Right atrium auricular region (tissue), 2 donors: ENCODE measurements at places on chromosomes 12 and 14.

GRCh38 chr14:75837151-75837787, 144.5 kb downstream of the TGFB3 start:
- peaks cover 13% of the 10 kb centered on the region for H3K4me1 ChIP-seq
- no peak overlapping the region for H3K27ac ChIP-seq
- no peaks in the 10 kb centered on the region for H3K36me3 ChIP-seq

DNA sequence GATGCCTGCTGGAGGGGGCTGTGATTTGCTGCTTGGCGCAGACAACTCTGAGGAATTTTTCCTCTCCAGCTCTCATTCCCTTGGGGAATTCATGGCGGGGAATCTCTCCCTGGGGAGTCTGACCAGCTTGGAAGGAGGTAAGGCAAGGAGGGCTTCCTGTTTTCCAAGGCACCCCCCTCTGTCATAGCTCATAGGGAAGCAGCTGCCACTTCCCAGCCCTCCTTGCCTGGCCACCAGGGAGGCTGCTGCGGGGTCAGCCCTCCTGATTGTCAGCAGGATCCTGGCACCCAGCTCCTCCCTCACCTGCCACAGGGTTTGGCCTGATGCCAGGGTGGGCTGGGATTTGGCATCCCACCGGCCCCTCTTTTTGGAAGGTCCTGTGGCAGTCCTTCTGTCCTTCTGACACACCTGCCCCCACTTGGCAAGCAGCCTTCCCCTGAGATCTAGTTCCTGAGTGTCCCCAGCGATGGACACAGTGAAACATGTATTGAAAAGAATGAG, 74.9 kb downstream of the TSPAN9 start:
- H3K4me1 ChIP-seq = peaks cover 74% of the 10 kb centered on the region
- H3K36me3 ChIP-seq = no peaks in the 10 kb centered on the region
- H3K27me3 ChIP-seq = no peaks in the 10 kb centered on the region

DNA sequence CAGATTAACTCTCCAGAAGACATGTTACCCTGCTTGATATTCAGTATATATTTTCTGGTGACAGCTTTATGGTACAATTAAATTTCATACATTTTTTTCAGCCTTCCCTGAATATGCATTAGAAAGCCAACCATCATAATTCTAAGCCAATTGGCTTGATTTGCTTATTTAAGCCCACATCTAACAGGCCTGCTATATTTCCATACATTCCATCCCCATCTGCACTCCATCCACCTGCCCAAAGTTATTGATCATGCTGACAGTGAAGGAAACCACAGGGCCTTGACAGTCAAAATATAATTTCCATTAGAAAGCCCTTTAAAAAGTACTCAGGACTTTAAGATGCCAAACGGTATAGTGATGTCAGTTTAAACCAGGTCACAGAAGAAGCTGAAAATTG, 164.3 kb downstream of the GXYLT1 start:
- no peaks in the 10 kb centered on the region for H3K36me3 ChIP-seq
- H3K27me3 ChIP-seq = no peaks in the 10 kb centered on the region
- H3K4me1 ChIP-seq = no peaks in the 10 kb centered on the region
- no peak overlapping the region for H3K4me3 ChIP-seq
- no peak for DNase-seq

GRCh38 chr12:91098941-91099340, 12.4 kb downstream of the LUM start:
- no peaks in the 10 kb centered on the region for H3K27me3 ChIP-seq
- H3K36me3 ChIP-seq = no peaks in the 10 kb centered on the region
- H3K4me3 ChIP-seq = no peak overlapping the region
- peak overlapping the region; percentile 54 for H3K27ac ChIP-seq

DNA sequence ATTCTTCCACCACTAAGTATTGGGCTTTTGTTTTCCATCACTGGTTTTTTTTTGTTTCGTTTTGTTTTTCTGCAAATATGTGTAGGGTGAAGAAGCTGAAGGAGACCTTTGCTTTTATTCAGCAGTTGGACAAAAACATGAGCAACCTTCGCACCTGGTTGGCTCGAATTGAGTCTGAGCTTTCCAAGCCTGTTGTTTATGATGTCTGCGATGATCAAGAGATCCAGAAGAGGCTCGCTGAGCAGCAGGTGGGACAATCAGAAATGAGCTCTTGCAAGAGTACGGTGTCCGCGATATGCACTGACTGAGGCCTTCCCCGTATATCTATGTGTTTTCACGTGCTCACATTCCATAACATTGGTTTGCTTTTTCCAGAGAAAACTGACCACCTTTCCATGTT, 91.5 kb downstream of the ESR2 start:
- H3K4me3 ChIP-seq = no peak overlapping the region
- H3K27ac ChIP-seq = no peak overlapping the region

DNA sequence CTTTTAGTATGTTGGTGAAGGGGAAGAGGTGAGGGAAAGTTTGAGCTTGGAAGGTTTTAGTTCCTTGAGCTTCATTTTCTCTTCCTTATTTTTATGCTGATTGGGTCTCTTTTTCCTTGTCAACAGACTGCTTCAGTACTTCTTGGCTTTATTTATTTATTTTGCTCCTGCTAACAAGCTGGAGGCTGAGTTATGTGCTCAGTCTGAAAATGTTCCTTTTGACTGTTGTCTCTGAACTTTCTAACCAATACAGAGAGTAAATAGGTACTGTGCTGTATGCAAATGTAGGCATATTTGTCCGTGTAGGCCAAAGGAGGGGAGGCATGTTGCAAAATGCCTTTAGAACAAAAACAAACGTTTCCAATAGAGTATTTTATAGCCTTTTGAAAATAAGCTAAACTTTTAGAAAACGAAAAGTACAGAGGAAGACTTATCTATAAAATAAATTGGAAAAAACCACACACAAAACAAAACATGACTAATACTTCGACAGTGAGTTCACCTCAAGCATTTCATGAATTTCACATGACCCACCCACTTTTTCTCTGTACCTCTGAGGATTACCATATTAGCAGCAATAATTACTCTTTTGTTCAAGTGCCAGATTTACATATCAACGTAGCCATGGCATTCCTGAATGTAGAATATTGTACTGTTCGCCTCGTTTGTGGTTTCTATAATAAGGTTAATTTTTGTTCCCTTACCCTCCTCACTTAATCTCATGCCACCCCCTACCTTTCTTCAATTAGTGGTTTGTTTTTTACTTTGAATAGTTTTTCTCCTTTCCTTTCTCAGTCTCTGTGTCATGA, 4.7 kb upstream of the CREBL2 start:
- no peaks in the 10 kb centered on the region for H3K4me1 ChIP-seq
- no peak overlapping the region for H3K4me3 ChIP-seq
- no peaks in the 10 kb centered on the region for H3K36me3 ChIP-seq
- no peak for DNase-seq

DNA sequence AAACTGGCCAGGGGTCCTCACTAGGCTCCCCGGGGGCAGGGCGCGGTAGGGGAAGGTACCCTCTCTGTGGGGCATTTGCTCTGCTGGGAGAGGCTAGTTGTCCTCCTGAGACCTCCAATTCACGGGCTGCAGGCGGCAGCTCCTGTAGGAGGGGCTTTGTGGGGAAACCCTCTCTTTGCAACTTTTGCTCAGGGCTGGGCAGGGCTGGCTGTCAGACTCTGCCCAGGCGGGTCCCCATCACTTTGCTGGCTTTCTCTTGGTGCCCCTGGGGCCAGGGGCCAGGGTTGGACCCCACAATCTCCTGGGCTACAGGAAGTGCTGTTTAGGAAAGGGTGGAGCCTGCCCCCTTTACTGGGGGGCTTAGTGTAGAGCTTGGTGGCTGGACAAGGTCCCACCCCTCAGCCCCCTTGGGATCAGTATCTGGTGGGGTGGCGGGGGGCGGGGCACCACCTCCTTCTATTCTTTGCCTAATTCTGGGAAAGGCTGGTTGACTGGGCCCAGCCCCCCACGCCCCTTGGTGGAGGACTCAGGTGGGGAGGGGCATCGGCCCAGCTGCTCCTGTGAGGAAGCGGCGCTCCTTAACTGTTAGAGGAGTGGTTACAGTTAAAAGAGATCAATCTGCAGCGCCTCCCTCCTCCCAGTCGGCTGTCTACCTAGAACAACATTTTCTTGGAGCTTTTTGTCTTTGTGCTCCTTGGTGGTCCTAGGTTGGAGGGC, 918.7 kb downstream of the AACS start:
- no peaks in the 10 kb centered on the region for H3K36me3 ChIP-seq
- DNase-seq = no peak
- no peak overlapping the region for H3K27ac ChIP-seq
- H3K4me3 ChIP-seq = peak overlapping the region; percentile 56
- no peaks in the 10 kb centered on the region for H3K27me3 ChIP-seq

GRCh38 chr12:125518074-125518473, 452.8 kb downstream of the AACS start:
- H3K36me3 ChIP-seq = no peaks in the 10 kb centered on the region
- no peak overlapping the region for H3K27ac ChIP-seq
- no peaks in the 10 kb centered on the region for H3K27me3 ChIP-seq
- DNase-seq = no peak

DNA sequence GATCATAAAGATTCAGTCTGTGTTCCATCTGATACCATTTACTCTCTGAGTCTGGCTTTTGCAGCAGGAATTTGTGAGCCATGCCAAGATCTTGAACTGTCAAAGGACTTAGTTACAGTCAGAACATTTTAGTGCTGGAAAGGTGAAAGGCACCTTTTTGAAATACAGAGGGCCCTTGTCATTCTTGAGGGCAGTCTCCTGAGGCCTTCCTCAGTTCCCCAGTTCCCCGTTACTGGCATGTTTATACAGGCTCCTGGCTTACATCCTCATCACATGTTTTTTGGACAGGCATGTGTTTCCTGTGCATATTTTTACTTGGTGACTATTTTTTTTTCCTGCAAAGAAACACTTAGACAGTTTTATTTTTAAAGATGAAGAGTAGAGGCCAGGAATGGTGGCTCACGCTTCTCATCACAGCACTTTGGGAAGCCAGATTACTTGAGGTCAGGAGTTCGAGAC, 21.0 kb downstream of the CFAP54 start:
- H3K27me3 ChIP-seq = no peaks in the 10 kb centered on the region
- H3K36me3 ChIP-seq = no peaks in the 10 kb centered on the region
- H3K27ac ChIP-seq = peak overlapping the region; percentile 48
- H3K4me1 ChIP-seq = peaks cover 10% of the 10 kb centered on the region
- no peak overlapping the region for H3K4me3 ChIP-seq

GRCh38 chr12:116064493-116064892, 213.0 kb downstream of the MED13L start:
- no peak overlapping the region for H3K4me3 ChIP-seq
- H3K4me1 ChIP-seq = peaks cover 42% of the 10 kb centered on the region
- H3K36me3 ChIP-seq = no peaks in the 10 kb centered on the region
- no peaks in the 10 kb centered on the region for H3K27me3 ChIP-seq

- H3K27me3 ChIP-seq = no peaks in the 10 kb centered on the region
- no peaks in the 10 kb centered on the region for H3K4me1 ChIP-seq
- no peak for DNase-seq
- no peaks in the 10 kb centered on the region for H3K36me3 ChIP-seq
- H3K27ac ChIP-seq = no peak overlapping the region
- no peak overlapping the region for H3K4me3 ChIP-seq
Measured at GRCh38 chr12:24991209-24992049, 42.5 kb upstream of the BCAT1 start.

GRCh38 chr14:24443053-24443665, 583 bp upstream of the SDR39U1 start:
- DNase-seq = no peak
- peaks cover 28% of the 10 kb centered on the region for H3K4me1 ChIP-seq
- peaks cover 30% of the 10 kb centered on the region for H3K36me3 ChIP-seq
- peak overlapping the region; percentile 99 for H3K27ac ChIP-seq
